ENCODE measurements at places on chromosomes 4 and X.

GRCh38 chr4:163280703-163281519 lies 51.5 kb downstream of the NPY1R start:
- no peak for DNase-seq

DNA sequence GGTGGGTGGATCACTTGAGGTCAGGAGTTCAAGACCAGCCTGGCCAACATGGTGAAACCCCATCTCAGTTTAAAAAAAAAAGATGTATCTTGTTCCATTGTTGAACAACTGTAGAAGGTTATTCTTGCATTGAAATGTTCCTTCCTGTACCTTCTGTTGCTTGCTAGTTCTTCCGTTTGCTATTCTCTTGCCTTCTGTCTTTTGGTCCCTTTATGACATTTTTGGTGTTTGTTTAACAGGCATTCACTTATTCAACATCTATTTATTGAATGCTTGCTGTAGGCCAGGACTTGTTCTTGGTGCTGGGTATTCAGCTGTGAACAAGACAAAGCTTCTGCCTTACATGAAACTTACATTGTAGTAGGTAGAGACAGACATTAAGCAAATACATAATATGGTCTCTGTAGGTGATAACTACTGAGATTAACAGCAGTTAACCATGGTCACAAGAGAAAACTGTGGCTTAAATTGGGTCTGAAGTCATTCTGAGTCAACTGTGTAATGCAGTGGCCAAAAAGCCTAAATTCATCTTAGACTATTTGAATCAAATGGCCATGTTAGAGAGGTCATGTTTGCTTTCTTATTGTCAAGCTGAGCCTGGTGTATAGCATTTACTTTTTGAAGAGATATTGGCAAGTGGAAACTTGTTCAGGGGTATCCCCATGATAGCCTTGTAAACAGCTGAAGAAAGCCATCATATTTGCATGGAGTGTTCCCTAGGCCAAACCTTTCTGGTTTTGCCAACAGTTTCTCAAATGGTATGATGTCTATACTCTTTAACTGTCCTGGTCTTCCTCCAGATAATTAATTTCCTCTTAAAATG lies 35.6 kb downstream of the GAB1 start:
- DNase-seq = no peak

DNA sequence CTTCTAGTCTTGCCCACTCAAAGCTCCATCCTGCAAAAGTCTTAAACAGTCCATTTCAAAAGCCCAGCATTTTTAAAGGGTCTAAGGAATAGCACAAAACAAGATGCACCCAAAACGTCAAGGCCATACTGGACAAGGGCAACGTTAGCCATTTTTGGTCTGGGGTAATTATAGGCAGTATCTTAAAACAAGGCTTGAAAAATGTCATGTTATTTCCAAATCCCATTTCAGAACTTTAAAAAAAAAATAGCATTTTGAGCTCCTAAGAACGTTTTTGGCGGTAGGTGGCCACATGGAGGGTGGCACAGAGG lies 584 bp upstream of the TMEM165 start:
- DNase-seq = no peak

DNA sequence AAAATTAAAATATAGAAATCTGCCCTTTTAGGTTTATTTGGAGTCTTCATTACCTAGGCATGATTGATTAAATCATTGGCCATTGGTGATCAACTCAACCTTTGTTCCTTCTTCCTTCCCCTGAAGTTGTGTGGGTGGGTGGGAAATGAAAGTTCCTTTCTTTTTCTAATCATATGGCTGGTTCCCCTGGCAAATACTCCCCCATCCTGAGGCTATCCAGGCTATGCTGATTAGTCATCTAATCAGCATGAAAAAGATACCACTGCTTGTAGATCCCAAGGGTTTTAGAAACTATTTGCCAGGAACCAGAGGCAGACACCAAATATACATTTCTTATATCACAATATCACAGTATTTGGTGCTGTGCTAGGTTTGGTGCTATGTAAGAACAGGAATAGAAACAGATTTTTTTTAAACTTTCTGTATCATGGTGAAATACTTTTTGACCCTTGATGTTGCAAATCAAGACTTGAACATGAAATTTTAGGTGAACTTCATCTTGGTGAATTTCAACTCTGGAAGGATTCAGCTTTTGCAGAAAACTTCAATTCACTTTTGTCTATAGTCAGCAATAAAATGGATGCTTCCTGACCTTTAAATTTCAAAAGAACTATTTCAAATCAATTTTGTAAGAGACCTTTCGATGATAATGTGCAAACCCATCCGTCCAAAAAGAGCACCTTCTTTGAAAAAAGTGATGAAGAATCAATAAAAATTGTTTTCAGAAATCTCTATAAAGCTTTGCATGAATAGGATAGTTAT lies 71.1 kb downstream of the CCSER1 start:
- DNase-seq = no peak

- no peak for DNase-seq
Observed at GRCh38 chrX:15173411-15173810, 96.5 kb downstream of the ASB9 start.

DNA sequence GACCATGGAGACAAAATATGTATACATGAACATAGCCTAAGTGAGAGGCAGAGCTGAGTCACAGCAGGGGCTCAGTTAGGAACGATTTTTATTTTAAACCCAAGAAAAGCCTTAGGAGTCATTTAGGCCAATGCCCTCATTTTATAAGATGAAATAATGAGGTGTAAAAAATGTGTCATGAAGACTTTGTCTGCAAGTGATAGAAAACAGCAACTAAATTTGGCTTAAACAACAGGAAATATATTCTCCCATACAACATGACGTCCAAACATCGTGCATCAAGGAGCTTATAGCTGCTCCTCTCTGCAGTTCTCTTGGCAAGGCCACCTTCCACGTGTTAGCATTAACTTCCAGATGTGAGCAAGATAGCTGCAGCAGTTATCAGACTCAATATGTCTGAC lies 16.8 kb downstream of the SCFD2 start:
- DNase-seq = no peak

GRCh38 chrX:134745636-134746409 lies 87.6 kb upstream of the PLAC1 start:
- no peak for DNase-seq

DNA sequence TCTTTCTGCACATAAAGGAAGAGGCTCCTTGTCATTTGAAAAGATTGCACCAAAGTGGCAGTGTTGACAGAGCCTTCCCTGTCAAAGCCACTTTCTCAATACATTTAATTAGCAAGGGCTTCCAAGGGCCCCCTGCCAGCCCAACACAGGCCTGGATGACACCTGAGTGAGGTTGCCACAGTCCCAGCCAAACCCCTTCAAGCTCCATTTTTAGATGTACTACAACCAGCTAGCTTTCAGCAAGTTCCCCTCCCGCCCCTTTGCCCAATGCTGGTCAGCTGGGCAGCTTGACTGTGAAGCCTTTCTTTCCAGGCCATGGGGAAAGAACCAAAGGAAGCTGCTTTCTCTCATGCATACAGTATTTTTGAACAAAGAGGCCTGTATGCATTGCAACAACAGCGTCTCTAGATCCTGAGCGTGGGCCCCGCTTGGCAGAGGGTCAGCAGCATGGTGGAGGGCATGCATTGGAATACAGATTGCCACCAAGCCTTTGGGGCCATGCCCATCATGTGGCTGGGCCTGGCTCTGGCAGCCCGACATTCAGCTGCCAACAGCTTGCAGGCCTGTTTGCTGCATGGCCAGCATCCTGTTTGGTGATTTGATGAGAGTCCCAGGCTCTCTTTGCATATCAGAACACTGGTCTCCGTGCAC lies 261.1 kb upstream of the GATB start:
- no peak for DNase-seq

GRCh38 chr4:7461230-7461629 lies 26.5 kb upstream of the PSAPL1 start:
- no peak for DNase-seq

- no peak for DNase-seq
Observed at GRCh38 chr4:10893395-10893794, 208.8 kb upstream of the CLNK start.

- no peak for DNase-seq
Observed at GRCh38 chrX:66638591-66639500, at the start of gene EDA2R. Gene EDA2R, minus strand, starts transcription at chrX:66639078. Its CDS starts 23,058 bp downstream, at chrX:66616020.
